CD8-positive, alpha-beta memory T cell (primary cell): ENCODE measurements at places on chromosomes 5 and 9.

DNA sequence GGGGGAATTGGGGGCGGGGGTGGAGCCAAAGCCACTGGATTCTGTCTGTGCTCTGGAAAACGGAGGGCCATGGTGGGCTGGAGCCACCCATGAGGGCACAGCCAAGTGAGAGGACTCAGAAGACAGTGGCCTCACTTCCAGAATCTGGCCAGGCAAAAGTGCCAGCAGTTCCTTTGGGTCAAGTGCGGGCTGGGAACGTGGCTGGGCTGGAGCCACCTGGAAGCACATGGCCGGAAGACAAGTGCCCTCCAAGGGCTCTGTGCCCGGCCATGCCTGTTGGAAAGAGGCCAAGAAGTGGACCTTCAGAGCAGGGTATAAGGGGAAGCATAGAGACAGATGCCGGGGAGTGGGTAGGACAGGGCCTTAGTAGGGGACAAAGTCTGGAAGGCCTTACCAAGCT lies 11.7 kb upstream of the SH3PXD2B start:
- DNase-seq, result no peak
- H3K36me3 ChIP-seq, result no peaks in the 10 kb centered on the region
- H3K4me1 ChIP-seq, result no peaks in the 10 kb centered on the region
- H3K27me3 ChIP-seq, result no peaks in the 10 kb centered on the region
- H3K4me3 ChIP-seq, result no peak overlapping the region
- no peak overlapping the region for H3K27ac ChIP-seq

DNA sequence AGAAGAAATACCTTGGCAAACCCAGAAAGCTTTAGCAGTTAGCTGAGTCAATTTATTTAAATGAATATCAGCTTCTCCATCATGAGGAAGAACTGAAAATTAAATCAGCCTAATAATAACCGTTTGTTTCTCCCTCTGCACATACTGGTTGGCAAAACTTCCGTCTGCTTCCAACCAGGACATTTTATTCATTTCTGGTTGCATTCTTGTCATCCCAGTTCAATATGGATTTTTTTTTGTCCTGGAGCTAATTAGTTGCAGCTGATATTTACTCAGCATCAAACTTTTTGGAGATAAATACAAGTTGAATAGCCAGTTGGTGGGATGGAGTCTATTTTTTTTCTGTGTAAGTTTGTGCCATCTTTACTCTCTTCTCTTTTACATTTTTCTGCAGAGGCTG lies 126.5 kb upstream of the GDNF start:
- no peaks in the 10 kb centered on the region for H3K36me3 ChIP-seq
- H3K27me3 ChIP-seq, result no peaks in the 10 kb centered on the region
- H3K4me3 ChIP-seq, result no peak overlapping the region
- DNase-seq, result no peak
- H3K4me1 ChIP-seq, result no peaks in the 10 kb centered on the region

GRCh38 chr5:60184606-60185005 lies 291.1 kb upstream of the PDE4D start:
- no peak overlapping the region for H3K27ac ChIP-seq
- no peak overlapping the region for H3K4me3 ChIP-seq
- DNase-seq, result no peak
- H3K36me3 ChIP-seq, result no peaks in the 10 kb centered on the region
- no peaks in the 10 kb centered on the region for H3K27me3 ChIP-seq

GRCh38 chr9:437574-438001 lies 222.9 kb downstream of the DOCK8 start:
- H3K27ac ChIP-seq, result no peak overlapping the region
- H3K27me3 ChIP-seq, result no peaks in the 10 kb centered on the region
- H3K36me3 ChIP-seq, result peaks cover 86% of the 10 kb centered on the region
- H3K4me1 ChIP-seq, result no peaks in the 10 kb centered on the region
- no peak overlapping the region for H3K4me3 ChIP-seq

- peak overlapping the region; percentile 58 for H3K4me3 ChIP-seq
- H3K4me1 ChIP-seq, result peaks cover 9% of the 10 kb centered on the region
- H3K36me3 ChIP-seq, result no peaks in the 10 kb centered on the region
- peak overlapping the region; percentile 40 for H3K27ac ChIP-seq
Measured at GRCh38 chr9:63817622-63818518, 1467.1 kb downstream of the FOXD4L5 start.

DNA sequence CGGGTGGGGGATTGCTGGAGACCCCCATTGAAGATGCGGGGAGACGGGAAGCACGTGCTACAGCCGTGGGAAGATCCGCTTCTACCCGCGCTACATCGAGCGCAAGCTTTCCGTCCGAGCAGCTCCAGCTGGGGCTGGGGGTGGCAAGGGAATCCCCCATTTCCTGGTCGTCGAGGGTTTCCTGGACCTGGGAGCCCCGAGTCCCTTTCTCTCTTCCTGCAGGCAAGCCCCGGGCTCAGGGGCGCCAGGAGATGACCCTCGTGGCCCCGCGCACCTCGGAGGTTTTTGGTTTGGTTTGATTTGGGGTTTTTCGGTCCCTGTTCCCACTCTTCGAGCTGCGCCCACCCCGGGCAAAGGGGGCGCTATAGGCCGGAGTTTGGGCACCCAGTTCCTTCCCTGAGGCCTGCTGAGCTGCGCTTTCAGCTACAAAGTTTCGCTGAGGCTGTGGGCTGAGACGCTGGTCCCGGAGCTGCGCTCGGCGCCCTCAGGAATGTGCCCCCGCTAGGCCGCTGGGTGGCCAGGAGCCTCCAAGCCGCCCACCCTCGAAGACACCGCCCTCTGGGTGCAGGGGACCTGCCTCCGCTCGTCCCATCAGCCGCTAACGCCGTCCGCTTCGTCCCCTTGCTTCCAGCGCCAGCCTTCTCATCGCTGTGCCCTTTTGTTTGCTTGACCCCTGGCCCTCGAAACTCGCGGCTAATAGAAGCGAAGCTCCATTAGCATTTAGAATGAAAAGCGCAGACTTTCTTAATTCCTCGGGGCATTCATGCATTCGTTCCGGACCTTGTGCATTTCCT lies 2.9 kb downstream of the NR4A3 start:
- H3K4me3 ChIP-seq, result peak overlapping the region; percentile 69
- no peaks in the 10 kb centered on the region for H3K36me3 ChIP-seq
- peaks cover 41% of the 10 kb centered on the region for H3K4me1 ChIP-seq
- H3K27ac ChIP-seq, result peak overlapping the region; percentile 9
- DNase-seq, result peak; percentile 60
- H3K27me3 ChIP-seq, result peaks cover 31% of the 10 kb centered on the region

- H3K4me3 ChIP-seq, result peak overlapping the region; percentile 6
- H3K36me3 ChIP-seq, result no peaks in the 10 kb centered on the region
- peak overlapping the region; percentile 8 for H3K27ac ChIP-seq
Measured at GRCh38 chr5:142015781-142016533, 3.1 kb upstream of the GNPDA1 start.

DNA sequence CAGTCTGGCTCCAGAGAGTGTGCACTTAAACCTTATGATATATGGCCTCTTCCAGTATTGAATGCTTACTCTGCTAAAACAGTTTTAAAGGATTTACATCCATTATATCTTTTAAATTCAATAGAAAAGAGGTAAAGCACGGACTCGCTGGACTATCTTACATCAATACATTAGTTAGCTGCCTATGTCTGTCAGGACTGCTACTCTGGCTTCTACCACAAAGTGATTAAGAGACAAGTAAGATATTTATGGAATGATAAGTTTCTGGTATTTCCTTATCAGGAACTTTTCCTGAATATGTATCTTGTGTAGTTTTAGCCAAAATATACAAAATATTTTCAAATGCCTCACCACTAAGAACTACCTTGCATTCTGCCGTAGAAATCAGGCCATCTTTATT lies 295.1 kb downstream of the ISL1 start:
- no peak overlapping the region for H3K27ac ChIP-seq
- H3K27me3 ChIP-seq, result no peaks in the 10 kb centered on the region
- no peak for DNase-seq
- no peaks in the 10 kb centered on the region for H3K36me3 ChIP-seq
- H3K4me1 ChIP-seq, result no peaks in the 10 kb centered on the region
- no peak overlapping the region for H3K4me3 ChIP-seq

- H3K27ac ChIP-seq, result no peak overlapping the region
- no peak for DNase-seq
- H3K4me3 ChIP-seq, result no peak overlapping the region
- H3K36me3 ChIP-seq, result no peaks in the 10 kb centered on the region
Measured at GRCh38 chr5:158802941-158803341, 296.8 kb downstream of the EBF1 start.

DNA sequence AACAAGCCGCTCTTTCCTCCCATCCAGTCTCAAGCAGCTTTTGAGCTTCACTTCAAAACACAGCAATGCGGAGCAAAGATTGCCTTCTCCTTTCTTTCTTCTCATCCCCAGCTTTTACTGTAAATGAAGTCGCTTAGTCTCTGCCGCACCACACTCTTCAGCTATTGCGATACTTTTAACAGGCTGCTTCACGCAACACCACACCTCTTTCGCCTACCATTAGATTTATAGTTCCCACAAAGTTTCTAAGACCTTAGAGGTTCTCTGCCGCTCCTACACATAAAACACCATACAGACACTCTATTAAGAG lies 711 bp downstream of the PGGT1B start:
- no peak for DNase-seq
- no peaks in the 10 kb centered on the region for H3K27me3 ChIP-seq
- H3K4me3 ChIP-seq, result peak overlapping the region; percentile 72
- peak overlapping the region; percentile 69 for H3K27ac ChIP-seq

- no peak for DNase-seq
- H3K27me3 ChIP-seq, result no peaks in the 10 kb centered on the region
- no peaks in the 10 kb centered on the region for H3K36me3 ChIP-seq
- H3K27ac ChIP-seq, result no peak overlapping the region
- no peak overlapping the region for H3K4me3 ChIP-seq
Measured at GRCh38 chr9:75181750-75182149, 93.4 kb downstream of the OSTF1 start.

- H3K4me1 ChIP-seq, result no peaks in the 10 kb centered on the region
- no peaks in the 10 kb centered on the region for H3K36me3 ChIP-seq
- H3K27ac ChIP-seq, result no peak overlapping the region
- no peak overlapping the region for H3K4me3 ChIP-seq
- H3K27me3 ChIP-seq, result peaks cover 6% of the 10 kb centered on the region
Measured at GRCh38 chr5:170554521-170555267, 50.9 kb downstream of the KCNIP1 start.

- H3K4me3 ChIP-seq, result no peak overlapping the region
- no peak for DNase-seq
- H3K36me3 ChIP-seq, result no peaks in the 10 kb centered on the region
Measured at GRCh38 chr5:54936201-54936600, 49.2 kb downstream of the ESM1 start.

GRCh38 chr5:102902647-102903046 lies 147.5 kb downstream of the PAM start:
- H3K27ac ChIP-seq, result no peak overlapping the region
- no peaks in the 10 kb centered on the region for H3K36me3 ChIP-seq
- H3K27me3 ChIP-seq, result no peaks in the 10 kb centered on the region
- H3K4me1 ChIP-seq, result no peaks in the 10 kb centered on the region
- DNase-seq, result no peak

DNA sequence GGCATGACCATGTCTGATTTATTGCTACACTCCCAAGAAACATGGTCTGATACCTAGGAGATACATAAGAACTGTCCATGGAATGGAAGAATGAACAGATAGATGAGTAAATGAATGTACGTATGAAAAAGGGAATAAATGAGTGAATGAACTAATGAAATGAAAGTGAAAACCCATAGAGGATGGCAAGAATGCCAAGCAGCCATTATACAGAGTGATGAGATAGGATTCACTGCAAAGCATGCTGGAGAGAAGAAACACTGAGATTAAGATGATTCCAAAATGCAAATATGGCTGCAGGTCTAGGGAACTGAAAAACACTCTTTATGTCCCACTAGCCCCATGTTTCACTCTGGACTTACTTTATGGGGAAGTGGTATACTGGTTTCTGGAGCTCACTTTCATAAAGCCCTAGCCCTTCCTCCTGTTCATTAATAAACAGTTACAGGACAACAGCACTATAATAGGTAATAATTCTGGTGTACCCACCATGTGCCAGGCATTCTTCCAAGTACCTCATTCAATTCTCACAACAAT lies 170.3 kb upstream of the RAD23B start:
- no peaks in the 10 kb centered on the region for H3K27me3 ChIP-seq
- no peak overlapping the region for H3K27ac ChIP-seq
- no peak overlapping the region for H3K4me3 ChIP-seq
- H3K4me1 ChIP-seq, result no peaks in the 10 kb centered on the region

DNA sequence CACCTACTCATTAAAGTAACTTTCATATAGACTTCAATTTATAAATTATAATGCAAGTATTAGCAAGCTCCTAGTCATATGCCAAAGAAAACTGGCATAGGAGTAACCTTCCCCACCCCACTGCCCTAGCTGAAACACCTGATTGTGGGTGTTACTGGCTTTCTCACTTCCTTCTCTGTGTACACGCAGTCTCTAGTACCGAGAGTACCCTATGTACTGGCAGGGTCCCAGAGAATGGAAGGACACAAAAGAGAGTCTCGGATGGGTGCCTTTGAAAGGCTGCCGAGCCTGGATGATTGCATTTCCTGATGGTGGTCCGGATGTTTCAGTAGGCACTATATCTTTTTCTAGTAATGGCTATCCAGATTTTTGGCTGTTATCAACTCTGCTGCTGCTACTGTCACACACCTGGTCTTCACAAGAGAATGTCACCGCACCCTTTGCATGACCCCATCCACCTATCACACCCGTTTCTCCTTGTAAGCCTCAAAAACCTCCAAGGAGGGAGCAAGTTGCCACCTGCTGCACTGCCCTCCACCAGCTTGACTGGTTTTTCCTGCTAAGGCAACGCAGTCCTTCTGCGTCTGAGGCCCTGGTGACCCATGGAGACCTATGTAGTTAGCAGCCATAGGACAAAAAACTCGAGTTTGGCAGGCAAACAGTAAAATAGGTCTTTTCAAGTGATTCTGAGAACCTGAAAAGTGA lies 53.8 kb upstream of the CLINT1 start:
- no peaks in the 10 kb centered on the region for H3K4me1 ChIP-seq
- H3K27me3 ChIP-seq, result no peaks in the 10 kb centered on the region
- H3K4me3 ChIP-seq, result no peak overlapping the region

DNA sequence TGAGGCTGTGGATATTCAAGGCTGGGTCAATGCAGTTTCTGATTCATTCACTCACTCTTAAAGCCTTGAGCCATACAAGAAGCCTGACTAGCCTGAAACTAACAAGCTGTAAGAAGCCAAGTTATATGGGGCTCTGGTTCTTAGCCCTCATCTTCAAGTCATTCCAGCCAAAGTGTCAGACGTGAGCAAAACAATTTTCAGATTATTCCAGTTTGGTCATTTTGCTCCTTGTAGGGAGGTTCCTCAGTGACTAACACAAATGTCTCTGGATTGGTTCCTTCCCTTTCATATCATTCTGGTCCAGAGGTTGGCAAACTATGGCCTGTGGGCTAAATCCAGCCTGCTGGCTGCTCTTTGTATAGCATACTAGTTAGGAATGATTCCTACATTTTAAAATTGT lies 12.5 kb upstream of the SHOC1 start:
- no peaks in the 10 kb centered on the region for H3K4me1 ChIP-seq
- no peak overlapping the region for H3K27ac ChIP-seq
- no peak for DNase-seq
- H3K4me3 ChIP-seq, result no peak overlapping the region
- no peaks in the 10 kb centered on the region for H3K36me3 ChIP-seq
